ENCODE measurements at places on chromosomes 13 and 19.

DNA sequence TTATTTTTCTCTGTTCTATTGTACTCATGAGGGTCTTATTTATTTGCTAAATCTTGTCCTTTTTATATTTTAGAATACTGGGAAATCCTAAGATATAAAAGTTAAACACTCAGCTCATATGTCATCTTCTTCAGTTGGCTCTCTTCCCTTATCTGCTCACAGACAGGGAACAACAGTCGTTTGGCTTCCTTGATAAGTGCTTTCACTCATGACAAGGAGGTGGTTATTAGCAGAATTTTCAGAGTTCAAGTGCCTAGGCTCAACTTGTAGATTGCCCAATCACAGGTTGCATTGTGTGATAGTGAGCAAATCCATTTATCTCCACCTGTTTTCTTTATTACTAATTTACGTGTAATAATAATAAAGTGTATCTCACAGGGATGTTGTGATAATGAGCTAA is 620.3 kb upstream of the PCDH20 start:
- DNase-seq, result no peak

GRCh38 chr19:1648459-1648849 is 4.0 kb downstream of the TCF3 start:
- DNase-seq, result no peak

- no peak for DNase-seq
Observed at GRCh38 chr13:18991060-18991459, 190.6 kb downstream of the TUBA3C start.

GRCh38 chr13:21149568-21149967 is 26.8 kb downstream of the SKA3 start:
- DNase-seq, result no peak

- no peak for DNase-seq
Observed at GRCh38 chr13:96762876-96763275, 231.4 kb downstream of the OXGR1 start.

DNA sequence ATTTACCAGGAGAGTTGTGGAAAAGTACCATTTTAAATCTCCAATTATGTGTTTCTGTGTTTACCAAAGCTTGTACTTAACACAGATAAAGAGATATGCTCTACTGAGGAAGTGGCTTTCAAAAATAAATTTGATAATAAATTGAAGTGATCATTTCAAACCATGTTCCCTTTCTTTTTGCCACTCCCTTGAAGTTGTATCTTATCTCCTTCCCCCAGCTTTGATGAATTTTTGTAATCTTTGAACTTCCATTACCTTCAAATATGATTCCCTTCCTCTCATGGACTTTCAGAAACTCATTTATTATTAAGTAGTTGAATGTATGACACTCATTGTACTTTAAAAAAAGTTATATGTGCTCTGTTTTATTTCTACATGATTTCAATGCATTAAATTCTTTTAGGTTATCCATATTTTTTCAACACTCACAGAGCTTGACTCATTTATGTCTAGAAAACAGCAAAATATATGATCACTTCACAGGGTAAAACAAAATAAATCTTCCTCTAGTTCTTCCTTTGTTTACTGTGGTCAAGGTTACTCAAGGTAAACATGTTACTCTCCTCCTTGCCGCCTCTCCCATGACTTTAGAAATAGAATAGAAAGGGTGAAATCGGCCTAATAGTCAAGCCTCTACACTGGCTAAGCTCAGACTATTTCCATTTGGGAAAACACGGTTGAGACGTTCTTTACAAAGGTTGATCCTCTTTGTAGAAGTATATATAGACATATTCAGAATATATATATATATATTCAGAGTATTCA is 251.2 kb upstream of the SPRY2 start:
- no peak for DNase-seq

GRCh38 chr19:5674714-5675113 is 5.6 kb downstream of the MICOS13 start:
- no peak for DNase-seq

DNA sequence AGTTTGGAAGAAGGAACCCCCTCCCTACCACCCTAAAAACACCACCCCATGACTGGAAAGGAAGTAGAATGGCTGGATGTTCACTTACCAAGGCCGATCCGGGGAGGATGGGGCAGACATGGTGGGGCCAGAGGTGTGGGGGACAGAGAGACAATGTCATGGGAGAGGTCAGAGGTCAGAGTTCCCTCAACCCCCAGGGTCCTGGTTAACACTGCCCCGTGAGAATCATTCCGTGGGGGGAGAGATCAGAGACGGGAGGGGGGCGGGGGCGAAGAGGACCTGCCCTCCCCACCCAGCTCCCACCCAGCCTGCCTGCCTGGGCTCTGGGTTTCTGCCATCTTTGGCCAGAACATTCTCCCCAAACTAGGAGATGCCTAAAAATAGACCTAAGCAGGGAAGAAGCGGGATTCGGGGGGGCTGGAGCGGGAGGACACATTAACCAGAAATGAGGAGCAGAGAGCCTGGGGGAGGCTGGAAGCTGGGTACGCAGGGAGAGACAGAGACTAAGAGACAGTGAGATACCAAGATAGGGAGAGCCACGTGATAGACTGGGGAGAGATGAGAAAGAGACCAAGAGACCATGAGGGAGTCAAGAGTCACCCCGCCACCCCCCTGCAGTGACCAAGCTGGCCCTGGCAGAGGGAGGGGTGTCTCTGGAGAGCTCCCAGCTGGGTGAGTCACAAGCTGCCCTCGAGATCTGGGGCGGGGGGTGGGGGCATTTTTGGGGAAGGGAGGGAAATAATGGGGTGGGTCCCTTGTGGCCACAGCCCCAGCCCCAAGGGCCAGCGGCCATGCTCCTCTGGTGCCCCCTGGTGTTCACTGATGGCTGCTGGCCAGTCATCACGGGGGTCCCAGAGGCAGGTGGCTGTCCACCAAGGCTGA is 6.1 kb upstream of the KANK2 start:
- DNase-seq, result peak; percentile 72

- no peak for DNase-seq
Observed at GRCh38 chr13:25633093-25633492, 261.3 kb downstream of the ATP8A2 start.

GRCh38 chr13:85738696-85739320 is 60.4 kb downstream of the SLITRK6 start:
- no peak for DNase-seq

DNA sequence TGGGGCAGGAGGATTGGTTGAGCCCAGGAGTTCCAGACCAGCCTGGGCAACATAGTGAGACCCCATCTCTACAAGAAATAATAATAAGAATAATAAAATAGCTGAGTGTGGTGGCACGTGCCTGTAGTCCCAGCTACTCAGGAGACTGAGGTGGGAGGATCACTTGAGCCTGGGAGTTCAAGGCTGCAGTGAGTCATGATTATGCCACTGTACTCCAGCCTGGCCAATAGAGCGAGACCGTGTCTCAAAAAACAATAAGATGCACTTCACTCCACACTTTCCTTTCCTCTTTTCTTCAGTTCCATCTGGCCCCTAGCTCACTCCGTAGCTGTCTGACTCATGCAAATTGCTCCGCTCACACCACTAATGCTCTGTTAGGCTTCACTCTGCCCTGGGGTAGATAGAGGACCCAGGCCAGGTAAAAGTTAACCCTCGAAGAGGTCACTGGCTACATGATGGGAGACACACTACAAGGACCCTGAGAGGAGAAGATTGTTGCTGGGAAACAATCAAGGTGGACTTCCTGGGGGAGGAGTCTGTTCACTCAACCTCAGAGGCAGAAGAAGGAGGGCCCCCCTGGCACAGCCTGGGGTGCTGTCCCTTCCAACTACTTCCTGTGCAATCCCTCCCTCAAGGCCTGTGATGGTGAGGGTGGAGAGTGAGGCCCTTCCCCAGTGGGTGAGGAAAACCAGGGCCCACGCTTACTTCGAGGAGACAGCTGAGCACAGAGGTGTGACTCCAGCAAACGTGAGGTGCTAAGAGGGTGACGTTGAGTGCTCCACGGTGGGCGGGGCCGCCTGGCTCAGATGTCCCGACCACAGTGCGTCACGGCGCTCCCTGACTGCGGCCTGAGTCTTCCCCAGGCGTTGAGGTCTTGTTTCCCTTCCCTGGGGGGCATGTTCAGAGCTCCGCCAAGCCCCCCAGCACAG is 8.8 kb upstream of the TNFSF9 start:
- DNase-seq, result peak; percentile 79

DNA sequence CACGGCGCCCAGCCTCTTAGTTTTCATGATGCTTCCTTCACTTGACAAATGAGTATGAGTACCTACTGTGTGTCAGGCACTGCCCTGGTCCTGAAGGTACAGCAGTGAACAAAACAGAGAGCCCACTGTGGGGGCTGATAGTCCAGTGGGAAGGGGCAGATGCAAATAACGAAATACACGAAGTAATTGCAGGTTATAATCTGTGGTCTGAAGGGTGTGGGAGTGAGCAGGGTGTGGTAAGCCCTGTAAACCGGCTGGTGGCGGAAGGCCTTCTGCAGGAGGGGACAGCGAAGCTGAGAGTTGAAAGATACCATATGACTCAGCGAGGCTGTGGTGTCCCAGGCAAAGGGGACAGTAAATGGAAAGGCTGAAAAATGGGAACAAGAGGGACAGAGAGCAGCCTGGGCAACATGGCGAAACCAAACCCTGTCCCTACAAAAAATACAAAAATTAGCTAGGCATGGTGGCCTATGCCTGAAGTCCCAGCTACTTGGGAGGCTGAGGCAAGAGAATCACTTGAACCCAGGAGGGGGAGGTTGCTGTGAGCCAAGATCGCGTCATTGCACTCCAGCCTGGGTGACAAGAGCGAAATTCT is 60.5 kb downstream of the MAP4K1 start:
- DNase-seq, result no peak

GRCh38 chr13:30971575-30971974 is 39.1 kb downstream of the TEX26 start:
- DNase-seq, result no peak

GRCh38 chr19:15283141-15283883 is 49.0 kb downstream of the BRD4 start:
- DNase-seq, result peak; percentile 70

DNA sequence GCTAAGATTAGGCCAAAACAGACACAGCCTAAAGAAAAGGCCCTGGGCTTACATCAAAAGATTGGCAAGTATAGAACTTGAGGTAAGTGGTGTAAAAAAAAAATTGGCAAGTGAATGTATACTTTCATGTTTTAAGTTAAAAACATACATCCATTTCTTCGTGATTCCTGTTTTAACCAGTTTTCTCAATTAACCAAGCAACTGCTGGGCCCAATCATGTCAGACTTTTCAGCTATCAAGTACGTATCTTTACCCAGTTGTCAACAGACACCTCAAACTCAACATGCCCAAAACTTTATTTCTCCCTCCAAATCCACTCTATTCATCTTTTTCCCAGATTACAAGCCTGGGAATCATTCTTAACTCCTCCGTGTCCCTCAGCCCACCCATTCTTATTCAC is 1.0 kb downstream of the PCID2 start:
- DNase-seq, result no peak
